ENCODE measurements at places on chromosomes 6 and 20.

DNA sequence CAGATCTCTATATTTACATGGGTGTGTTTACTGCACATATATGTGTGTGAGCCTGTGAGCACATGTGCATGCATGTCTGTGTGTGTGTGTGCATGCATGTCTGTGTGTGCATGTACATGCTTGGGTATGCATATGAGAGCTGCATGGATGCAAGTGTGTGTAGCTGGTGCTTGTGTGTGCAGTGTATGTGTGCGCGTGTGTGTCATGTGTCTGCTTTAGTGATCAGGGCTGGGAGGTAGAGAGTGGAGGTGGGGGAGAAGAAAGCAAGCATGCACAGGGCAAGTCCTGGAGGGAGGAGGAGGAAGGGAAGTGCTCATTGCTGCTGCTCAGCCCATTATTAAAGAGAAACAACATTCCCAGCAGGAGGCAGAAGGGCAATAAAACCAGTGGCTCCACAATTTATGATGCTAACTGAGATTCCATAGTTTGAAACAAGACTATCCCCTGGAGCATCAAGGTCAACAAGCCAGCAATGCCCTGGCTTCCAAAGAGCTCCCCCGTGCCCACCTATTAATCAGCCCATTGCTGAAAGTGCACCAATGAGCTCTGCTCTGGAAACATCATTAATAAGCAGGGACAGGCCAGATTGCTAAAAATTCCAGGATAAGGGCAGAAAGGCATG is 414.0 kb downstream of the MAFB start:
- no peak for DNase-seq

DNA sequence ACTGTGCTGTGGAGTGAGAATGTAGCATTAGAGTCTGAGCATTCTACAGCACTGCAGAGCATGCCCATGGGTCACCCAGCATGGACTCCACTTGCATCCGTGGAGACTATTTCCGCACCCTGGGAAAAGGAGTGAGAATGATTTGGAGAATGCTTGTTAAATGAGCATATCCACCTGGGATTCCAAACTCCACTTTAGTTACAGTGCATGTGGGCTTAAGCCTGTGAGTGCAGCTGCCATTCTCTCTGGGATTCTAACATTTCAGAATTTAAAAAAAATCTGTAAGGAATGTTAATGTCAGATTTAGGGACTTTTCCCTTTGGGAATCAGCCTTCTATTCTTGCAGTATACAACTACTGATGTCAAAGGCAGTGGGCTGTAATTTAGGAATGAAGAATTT is 33.4 kb downstream of the KIF25 start:
- DNase-seq: no peak

- no peak for DNase-seq
Observed at GRCh38 chr6:42784717-42785498, 3.1 kb downstream of the BICRAL start.

DNA sequence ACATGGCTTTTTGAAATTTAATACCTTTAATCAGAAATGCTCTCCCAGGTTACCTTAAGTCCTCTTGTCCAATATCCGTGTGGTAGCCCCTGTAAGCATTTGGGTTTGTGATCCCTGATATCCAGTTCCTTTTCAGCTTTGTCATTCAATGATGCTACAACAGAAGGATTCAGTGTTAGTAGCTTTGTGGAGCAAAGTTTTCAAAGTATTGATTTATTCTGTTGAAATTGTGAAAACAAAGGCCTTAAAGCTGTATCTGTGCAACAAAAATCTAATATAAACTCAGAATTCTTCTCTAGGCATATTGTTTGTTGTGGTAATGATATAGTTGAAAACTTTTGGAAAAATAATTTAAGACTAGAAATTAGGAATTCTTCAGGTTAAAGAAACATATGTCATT is 91.9 kb downstream of the ADGRB3 start:
- no peak for DNase-seq

DNA sequence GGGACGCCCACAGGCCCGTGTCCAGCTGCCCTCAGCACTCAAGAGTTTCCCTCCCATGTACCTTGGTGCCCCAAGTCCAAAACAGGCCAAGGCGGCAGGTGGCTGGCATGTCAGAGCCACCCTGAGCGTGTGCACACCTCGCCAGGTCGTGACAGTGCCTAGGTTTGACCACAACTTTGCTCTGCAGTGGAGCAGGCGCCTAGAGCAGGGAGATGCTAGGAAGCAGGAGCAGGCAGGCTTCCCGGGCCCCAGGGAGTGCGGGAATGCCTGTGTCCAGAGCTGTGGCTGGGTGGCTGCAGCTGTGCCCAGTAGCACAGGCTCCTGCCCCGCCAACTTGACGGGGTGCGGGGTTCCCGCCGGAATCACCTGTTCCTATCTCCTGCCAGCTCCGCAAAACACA is 380.8 kb upstream of the IMPG1 start:
- DNase-seq: no peak

GRCh38 chr20:60201198-60201835 is 243.1 kb downstream of the CDH26 start:
- DNase-seq: no peak

DNA sequence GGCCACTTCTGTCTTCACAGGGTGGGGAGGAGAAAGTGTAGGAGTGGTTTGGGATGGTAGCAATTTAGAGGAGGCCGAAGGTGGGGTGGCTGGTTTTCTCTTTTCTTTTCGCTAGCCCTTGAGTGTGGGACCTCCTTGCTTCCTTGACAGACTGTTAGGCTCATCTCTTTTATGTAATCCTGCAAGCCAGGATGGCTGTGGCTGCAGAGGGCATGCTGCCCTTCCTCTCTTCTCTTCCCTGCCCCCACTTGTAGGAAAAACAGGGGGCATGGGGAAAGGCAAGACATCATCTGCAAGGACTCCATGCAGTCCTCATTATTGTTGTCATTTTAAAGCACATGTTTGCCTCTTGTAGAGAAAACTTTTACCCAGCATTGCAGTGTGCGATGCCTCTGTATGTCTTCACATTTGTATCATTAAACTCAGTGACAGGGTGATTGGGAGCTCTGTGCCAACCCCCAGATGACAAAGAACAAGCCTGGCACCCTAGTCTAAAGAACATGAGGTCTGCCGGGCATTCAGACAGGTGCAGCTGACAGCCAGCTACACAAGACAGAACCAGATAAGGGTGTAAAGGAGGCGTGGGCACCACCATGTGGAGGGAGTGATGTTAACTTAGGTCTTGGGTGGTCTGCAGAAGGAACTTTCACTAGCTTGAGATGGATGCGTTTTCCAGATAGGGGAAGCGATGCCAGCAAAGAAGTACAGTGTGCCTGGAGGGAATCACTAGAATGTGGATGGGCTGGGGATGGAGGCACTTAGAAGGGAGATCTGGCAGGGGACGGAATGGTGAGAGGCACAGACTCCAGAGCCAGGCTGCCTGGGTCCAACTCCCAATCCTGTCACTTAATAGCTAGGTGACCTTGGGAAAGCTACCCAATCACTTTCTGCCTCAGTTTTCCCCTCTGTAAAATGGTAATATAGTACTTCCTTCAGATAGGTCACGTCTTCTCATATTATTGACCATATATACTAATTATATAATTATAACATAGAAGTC is 207.6 kb downstream of the TBC1D7 start:
- peak; percentile 64 for DNase-seq

DNA sequence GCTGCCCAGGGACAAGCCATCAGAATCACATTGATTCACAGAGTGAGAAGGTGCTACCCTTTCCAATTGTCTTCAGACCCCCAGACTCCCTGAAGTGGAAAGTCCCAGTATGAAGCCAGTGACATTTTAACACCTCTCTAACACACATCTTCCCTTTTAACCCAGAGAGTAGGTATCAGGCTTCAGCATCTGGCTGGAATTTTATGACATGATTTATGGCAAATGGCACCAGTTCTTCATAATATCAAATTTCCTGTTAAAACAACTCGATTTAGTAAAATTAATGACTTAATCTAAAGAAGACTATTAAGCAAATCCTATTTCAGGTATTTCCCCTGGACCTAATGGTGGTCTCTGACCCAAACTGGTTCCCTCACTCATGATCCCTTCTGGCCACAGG is 25.0 kb downstream of the KCNB1 start:
- no peak for DNase-seq
